Globus pallidus (tissue), 1 donor: ENCODE measurements at places on chromosomes 7 and 10.

DNA sequence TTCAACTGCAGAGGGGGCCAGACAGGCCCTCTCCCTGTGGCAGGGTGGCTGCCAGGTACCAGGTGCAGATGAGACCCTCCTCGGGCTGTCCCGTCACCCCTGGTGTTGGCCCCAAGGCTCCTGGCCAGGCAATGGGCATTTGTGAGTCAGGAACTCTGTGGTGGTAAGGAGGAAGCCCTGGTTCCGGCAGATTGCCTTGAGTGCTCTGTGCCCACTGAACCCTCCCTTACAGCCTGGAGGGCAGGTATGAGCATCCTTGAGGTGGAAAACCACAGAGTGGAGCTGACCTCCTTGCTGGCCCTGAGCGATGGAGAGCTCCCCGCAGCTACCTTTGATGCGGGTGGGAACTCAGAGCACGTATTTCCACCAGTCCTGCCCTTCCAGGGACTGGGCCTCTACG is 2.0 kb downstream of the PAOX start:
- no peak for DNase-seq

- DNase-seq = no peak
These were observed 20.2 kb upstream of the TMEM178B start for GRCh38 chr7:141053626-141054025.

DNA sequence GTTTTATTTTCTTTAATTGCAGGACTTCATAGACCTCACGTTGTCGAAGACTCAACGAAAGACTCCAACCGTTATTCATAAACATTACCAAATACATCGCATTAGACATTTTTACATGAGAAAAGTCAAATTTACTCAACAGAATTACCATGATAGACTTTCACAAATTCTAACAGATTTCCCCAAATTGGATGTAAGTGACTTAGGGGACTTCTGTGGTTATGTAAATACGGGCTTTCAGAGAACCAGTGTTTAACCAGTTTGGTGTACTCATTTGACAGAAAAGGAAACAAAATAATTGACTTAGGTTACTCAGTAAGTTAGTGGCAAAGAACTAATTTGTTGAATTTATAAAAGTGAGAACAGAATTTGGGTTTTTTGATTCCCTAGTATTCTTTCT is 4.2 kb downstream of the GTPBP4 start:
- no peak for DNase-seq

- no peak for DNase-seq
These were observed 377.5 kb upstream of the SORCS1 start for GRCh38 chr10:107542016-107542415.

GRCh38 chr10:61280303-61280702 is 172.9 kb downstream of the TMEM26 start:
- no peak for DNase-seq

- DNase-seq = peak; percentile 48
These were observed 47.3 kb downstream of the LRRN3 start for GRCh38 chr7:111138193-111138569.

- no peak for DNase-seq
These were observed 32.5 kb upstream of the GPR26 start for GRCh38 chr10:123633636-123634035.

DNA sequence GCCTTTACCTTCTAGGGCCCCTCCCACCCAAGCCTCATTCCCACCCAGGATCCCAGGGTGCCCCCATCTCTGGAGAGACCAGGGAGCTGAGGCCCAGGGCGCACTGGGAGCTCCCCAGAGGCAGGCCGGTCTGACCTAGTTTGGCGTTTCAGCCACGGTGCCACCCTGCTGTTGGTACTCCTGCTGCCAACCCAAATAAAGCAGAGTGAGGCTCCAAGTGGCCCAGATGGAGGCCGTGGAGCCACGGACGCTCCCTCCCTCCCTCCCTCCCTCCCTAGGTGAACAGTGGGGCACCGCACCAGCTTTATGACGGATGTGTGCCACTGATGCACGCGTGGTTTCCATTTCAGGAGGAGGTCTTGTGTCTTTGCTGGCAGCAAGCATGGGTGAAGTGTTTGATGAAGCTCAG is 1.8 kb downstream of the INPP5A start:
- DNase-seq = peak; percentile 22

- DNase-seq = peak; percentile 43
These were observed 42.4 kb upstream of the FGL2 start for GRCh38 chr7:77242068-77242467.

GRCh38 chr7:41224063-41224763 is 478.7 kb downstream of the INHBA start:
- DNase-seq = no peak

- no peak for DNase-seq
These were observed 621 bp downstream of the P4HA1 start for GRCh38 chr10:73096041-73096448.

- no peak for DNase-seq
These were observed 145.4 kb downstream of the NEURL1 start for GRCh38 chr10:103638948-103639347.

GRCh38 chr7:4797858-4798705 is 22.7 kb downstream of the AP5Z1 start:
- no peak for DNase-seq

DNA sequence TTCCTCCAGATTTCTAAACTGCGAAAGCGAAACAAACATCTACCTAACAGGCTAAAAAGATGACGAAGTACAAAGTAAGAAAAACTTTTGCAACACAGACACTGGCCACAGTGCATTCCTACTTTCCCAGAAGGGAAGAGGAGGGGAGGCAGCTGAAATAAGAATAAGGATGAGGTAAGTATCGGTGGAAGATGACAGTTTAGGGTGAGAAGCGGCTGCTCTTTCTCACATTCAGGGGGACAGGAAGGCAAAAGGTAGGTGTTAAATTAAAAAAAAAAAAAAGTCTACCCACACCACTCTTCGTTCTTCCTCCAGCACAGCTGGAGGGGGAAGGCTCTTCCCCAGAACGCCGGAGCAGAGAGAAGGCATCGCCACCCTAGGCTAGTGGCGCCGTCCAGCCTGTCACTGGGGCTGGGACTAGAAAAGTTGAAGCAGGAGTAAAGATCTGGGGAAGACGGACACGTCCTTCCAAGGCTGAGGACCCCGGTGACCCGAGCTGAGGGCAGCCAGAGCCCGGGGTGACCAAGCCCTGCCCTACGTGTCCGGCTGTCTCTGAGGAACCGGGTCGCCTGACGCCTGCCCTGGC is 846 bp downstream of the DNAJC1 start:
- DNase-seq = no peak

DNA sequence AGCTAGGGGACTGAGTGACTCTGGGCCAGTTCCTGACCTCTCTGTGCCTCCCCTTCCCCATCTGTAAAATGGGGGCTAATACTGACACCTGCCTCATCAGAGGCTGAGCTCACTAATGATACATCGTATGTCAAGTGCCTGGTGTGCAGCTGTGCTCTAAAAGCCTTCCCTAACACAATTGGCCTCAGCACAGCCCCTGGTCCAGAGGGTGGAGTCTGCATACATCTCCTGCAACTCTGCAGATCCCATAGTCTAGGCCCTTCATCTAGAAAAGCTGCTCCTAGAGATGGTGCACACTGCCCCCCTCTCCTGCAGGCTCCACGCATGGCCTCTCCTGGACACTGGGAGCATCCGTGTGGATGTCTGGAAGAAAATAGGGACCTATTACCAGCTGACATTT is 255.0 kb downstream of the RPS24 start:
- DNase-seq = no peak

- no peak for DNase-seq
These were observed 80.7 kb downstream of the HIPK2 start for GRCh38 chr7:139697056-139697455.

DNA sequence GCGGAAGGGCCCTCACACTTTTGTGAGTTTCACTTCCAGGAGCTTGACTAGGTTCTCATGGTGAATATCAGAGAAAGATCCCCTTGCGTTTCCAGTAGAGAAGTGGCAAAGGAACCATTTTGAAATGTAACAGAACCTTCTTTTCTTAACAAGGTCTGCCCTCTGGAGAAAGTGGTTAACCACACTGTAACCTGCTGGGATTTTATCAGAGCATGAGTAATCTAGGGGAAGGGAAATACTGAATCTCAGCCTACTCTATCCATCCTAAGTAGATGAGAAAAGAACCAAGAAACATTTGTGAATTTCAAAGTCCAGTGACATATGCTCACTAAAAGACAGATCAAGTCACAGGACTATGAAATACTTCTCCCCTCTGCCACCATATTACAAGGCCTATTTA is 235.5 kb downstream of the ZEB1 start:
- no peak for DNase-seq

GRCh38 chr10:124254490-124254889 is 161.1 kb upstream of the CHST15 start:
- no peak for DNase-seq

DNA sequence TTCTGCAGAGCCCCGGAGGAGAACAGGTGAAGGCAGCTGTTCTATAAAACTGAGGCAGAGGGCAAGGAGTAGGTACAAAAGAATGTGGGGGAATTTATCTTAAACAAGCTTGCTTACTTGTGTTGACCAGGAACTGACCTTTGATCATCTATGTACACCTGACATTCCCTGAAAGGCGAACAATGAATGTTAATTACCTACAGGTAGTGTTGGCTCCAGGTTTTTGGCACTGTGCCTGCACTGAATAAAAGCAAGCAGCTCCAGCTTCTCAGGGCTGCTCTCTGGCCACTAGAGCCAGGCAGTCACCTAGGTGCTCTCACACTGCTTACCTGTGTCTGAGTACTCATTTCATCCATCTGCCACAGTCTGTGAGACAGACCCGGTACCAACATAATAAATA is 87.0 kb downstream of the RAPGEF5 start:
- no peak for DNase-seq

- DNase-seq = no peak
These were observed 2.5 kb downstream of the VSIR start for GRCh38 chr10:71770789-71771188.

- no peak for DNase-seq
These were observed 1071.2 kb downstream of the TYW1 start for GRCh38 chr7:68067845-68068244.

GRCh38 chr10:5977471-5978229 is at the start of gene IL15RA:
IL15RA (minus strand) TSS chr10:5977543; CDS start chr10:5977492, 51 bp downstream.
- DNase-seq = peak; percentile 19

DNA sequence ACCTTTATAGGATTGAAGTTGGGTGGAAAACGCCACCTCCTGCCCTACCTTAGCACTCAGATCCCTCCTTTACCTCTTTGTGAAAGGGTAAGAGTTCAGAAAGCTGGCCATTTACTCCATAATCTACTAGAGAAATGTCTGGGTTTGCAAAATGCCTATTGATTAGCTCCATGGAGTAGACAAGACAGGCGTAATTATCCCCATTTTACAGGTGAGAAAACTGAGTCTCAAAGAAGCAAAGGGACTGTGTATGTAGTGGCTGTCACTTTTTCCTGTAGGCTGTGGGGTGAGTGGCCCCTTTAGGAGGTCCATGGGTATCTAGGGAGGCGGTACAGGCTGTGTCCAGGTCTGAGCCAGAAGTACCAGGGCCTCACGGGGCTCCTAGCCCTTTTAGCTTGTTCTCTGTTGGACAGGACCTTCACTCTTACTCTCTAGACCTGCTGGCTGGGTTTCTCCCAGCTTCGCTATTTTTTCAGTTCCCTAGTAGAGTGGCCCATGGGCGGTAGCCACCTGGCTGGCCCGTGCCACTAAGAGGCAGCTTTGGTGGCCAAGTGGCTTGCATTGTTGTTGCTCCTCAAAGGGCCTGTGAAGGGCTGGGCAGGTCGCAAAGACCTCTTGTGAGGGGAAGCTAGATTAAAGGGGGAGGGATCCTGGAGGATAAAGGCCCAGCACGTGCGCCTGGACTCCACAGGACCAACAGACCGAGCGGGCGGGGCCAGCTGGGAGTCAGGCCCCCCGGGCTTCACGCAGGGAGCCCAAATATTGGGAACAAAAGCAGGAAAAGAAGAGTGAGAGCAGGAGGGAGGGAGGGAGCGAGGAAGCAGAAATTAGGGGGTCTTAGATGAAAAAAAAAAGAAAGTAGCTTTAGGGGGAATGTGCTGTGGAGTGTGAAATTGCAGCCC is 4.7 kb upstream of the PAX2 start:
- DNase-seq = no peak

- DNase-seq = no peak
These were observed 57.9 kb upstream of the INPP5A start for GRCh38 chr10:132479603-132480221.

GRCh38 chr10:125738206-125738605 is 18.7 kb downstream of the EDRF1 start:
- no peak for DNase-seq

- no peak for DNase-seq
These were observed 1461.4 kb downstream of the GATA3 start for GRCh38 chr10:9515922-9516321.

- DNase-seq = peak; percentile 40
These were observed 49.4 kb downstream of the AKR1D1 start for GRCh38 chr7:138125598-138126111.

GRCh38 chr7:15215616-15216015 is 313.1 kb upstream of the DGKB start:
- no peak for DNase-seq

DNA sequence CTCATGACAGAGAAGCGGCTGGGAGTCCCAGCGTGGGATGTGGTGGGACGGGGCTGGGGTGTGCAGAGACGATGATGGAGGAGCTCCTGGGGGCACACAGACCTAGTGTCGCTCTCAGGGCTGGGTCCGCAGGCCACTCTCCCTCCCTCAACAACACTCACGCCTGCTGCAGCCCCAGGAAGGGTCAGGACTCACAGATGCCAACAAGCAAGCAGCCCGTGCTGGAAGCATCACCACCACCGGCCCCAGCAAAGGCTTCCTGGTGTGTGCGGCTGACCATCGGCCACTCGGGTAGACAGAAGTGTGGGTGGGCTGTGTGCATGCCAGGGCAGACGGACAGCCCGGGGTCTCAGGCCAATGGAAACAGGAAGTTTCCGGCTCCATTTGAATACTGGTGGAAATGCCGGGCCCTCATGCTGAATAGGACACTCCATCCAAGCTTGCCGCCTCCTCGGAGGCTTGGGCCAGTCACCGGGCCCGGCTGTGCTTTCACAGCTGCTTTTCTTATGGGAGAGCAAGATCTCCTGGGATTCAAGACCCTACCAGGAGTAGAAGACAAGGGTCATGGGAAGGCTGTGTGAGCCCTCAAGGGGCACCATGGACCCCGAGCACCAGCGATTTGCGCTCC is 178.1 kb downstream of the ELFN1 start:
- no peak for DNase-seq

- DNase-seq = no peak
These were observed 59.8 kb downstream of the BTAF1 start for GRCh38 chr10:91983416-91983815.
